Stimulated activated CD4-positive, alpha-beta T cell treated with anti-CD3 and anti-CD28 coated beads, Interleukin-12 subunit alpha, Interleukin-12 subunit beta, amount 100 ng/mL, for 4 hours (primary cell): ENCODE measurements at places on chromosomes 16 and 17.

- no peak for DNase-seq
These were observed 211.5 kb upstream of the ASIC2 start for GRCh38 chr17:33504571-33504970.

DNA sequence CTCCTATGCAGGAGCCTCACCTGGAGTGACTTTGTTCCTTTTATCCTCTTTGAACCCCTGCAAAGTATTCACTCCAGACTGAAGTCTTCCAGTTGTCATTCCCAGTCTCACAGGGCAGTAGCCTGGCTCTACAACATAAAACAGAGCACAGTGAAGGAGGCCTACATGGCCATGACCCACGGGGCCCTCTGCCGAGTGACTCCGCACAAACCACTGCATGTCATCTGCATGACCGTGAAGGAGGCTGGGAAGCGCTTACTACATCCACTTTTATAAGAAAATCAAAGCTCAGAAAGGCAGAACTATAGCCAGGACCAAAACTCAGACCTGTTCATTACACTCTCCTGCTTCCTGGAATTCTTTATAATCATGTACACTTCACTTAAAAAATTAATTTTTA is 42.5 kb downstream of the BRD7 start:
- DNase-seq, result no peak

- no peak for DNase-seq
These were observed 26.0 kb downstream of the NME3 start for GRCh38 chr16:1745181-1745899.

DNA sequence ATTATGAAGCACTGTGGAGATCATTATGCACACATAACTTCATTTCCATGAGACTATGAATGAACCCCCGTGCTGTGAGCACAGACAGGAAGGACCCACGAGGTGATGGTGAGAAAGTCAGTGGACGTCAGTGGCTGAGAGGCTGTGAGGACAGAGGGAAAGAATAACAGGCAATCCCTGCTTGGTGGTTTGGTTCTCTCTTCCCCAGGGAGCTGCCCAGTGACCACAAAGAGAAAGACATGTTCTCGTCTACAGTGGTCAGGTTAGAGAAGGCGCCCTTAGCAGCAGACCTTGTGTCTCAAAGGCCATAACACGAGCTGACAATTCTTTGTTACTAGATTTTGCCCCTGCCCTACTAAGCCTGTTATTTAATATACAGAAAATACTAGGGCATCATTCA is 609.2 kb downstream of the TOX3 start:
- DNase-seq, result no peak

DNA sequence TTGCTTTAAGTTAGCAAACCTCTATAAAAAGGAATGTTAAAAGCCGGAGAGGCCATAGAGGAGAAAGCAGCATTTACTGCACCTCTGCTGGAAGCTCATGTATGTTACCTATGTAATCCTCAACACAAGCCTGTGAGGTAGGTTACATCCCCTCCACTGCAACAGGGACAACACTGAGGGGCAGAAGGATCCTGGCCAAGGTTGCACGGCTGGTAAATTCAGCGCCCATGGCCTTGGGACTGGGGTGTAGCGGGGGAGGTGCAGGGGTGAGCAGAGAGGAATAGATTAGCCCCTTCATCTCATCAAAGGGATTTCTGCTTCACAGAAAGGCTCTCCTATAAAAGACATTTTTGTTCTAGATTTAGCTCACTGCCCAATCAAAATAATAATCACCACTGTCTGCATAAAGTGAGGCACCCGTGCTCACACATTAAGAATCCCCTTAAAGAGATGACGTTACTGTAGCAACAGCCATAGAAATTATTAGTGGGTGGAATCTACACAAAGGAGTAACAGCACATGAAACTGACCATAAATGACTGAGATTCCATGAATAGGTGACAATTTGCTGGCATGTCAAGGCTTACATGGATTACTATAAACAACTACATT is 3.3 kb downstream of the ZCCHC14 start:
- DNase-seq, result no peak

DNA sequence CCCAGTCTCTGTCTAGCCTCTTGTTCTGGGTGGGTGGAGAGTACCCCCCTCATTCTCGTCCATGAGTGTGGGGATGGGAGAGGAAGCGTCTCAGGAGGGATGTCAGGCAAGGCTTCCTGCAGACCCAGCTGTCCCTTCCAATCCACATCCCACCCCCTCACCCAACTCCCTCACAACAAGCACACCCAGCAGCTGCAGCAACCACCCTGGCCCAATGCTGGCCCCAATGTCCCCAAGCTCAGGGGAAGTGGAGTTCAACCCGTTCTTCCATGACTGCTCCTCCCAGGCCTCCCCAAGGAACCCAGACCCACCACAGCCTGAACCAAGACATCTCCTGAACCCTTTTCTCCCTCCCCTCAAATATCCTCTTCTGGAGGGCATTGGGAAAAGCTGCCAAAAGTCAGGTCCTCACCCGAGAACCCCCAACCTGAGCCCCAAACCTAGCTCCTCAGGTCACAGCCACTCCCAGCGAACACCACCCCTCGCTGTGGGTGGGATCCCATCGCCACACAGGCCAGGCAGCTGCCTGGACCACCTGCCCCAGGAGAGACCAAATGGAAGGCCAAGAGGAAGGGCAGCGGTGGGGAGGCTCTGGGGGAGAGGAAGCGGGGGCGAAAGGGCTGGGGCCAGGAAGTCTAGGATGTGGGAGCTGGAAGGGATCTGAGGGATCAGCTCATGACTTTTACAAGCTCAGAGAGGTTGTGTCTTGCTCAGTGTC is 47.6 kb downstream of the FZD2 start:
- no peak for DNase-seq

DNA sequence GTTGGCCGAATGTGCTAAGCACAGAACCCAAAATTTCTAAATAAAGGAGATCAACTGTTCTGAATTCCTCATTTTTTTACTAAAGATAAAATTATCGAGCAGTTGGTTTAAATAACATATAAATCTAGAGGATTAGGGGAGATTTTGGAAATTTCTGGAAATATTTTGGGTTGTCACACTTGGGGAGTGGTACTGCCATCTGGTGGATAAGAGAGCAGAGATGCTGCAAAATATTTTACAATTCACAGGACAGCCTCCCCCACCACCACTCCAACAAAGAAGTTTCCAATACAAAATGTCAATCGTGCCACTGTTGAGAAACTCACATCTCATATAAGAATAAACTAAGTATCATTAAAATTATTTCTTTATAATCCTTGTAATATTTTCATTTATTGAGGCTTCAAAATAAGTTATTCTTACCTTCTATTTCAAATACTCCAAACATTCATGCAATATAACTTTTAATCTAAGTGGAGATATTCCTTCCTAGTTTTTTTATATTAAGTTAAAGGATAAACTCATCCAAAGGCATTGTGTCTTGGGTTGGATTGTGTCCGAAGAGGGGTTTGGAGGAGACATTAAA is 17.0 kb upstream of the ABCA8 start:
- no peak for DNase-seq

DNA sequence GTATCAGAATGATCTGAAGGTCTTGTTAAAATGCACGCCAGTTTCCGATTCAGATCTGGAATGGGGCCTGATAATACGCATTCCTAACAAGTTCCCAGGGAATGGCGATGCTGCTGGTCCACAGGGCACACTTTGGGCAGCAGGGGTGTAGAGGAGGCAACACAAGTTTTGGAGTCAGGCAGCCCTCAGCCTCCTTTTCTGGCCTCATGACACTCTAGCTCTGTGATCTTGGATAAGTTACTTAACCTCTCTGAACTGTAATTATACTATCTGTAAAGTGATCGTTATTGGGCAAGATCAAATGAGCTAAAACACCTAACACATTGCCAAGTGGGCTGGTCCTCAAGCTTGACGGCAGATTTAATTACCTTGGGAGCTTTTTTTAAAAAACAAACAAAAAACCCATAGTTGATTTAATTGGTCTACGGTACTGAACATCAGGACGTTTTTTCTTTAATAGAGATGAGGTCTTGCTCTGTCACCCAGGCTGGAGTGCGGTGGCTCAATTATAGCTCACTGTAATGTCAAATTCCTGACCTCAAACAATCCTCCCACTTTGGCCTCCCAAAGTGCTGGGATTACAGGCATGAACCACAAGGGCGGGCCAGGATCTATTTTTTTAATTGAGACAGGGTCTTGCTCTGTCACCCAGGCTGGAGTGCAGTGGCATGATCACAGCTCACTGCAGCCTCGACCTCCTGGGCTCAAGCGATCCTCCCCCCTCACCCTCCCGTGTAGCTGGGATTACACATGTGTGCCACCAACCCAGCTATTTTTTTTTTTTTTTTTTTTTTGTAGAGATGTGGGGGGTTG is 10.0 kb upstream of the MRPS23 start:
- DNase-seq, result no peak

GRCh38 chr17:8755590-8756255 is 2.6 kb downstream of the SPDYE4 start:
- DNase-seq, result no peak

GRCh38 chr17:60040843-60041242 is 37.9 kb downstream of the HEATR6 start:
- DNase-seq, result no peak

- no peak for DNase-seq
These were observed 243.9 kb downstream of the CA10 start for GRCh38 chr17:51914577-51914976.

GRCh38 chr17:49764559-49765180 is 739 bp upstream of the FAM117A start:
- no peak for DNase-seq

DNA sequence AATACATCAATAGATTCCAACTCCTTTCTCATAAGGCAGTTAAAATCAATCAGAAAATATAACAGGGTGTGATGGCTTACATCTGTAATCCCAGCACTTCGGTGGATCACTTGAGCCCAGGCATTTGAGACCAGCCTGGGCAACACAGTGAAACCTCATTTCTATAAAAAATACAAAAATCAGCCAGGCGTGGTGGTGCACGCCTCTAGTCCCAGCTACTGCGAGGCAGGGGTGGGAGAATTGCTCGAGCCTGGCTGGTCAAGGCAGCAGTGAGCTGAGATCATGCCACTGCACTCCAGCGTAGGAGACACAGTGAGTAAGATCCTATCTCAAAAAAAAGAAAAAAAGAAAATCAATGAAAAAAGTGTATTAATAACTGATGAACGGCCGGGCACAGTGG is 258.6 kb downstream of the NTN1 start:
- DNase-seq, result no peak

DNA sequence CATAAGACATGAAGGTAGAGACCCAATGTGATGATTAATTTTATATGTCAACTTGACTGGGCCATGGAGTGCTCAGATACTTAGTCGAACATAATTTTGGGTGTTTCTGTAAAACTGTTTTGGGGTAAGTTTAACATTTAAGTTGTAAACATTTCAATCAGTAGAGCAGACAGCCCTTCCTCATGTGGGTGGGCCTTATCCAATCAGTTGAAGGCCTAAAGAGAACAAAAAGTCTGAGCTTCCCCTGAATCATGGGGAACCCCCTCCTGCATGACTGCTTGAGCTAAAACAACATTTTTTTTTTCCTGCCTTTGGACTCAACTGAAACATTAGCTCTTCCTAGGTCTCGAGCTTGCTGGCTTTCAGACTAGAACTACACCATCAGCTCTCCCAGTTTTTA is 327.3 kb upstream of the SOX9 start:
- DNase-seq, result no peak

- no peak for DNase-seq
These were observed 130.1 kb downstream of the SPACA3 start for GRCh38 chr17:33121756-33122155.

GRCh38 chr17:64154717-64155116 is 24.8 kb upstream of the ERN1 start:
- no peak for DNase-seq

DNA sequence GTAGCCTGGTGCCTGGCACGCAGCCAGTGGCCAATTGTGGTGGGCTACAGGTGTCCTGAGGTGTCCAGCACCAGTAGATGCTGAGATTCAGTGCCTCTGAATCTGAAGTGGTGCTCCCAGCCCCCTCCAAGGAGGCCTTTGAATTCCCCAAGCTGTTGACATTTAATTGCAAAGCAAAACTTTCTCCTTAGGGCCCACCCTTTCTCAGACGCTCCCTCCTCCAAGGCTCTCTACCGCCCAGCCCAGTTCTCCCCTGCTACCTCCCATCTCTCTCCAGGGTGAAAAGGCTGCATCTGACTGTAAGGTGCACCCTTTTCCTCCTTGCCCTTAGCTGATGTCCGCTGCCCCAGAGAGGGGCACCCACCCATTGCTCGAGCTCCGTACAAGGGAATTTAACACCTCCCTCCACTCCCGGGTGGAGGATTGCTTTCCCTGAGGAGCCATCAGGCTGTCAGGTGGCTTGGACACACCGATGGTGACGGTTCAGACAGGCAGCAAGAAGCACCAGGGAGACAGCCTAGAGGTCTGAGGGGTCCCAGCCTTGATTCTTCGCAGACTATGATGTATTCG is 1.7 kb downstream of the BEAN1 start:
- no peak for DNase-seq

- peak; percentile 34 for DNase-seq
These were observed at the start of gene ITGAX for GRCh38 chr16:31354394-31355291. Gene ITGAX (plus strand): TSS chr16:31355176. CDS start chr16:31355255, 79 bp downstream.

- no peak for DNase-seq
These were observed 1.6 kb downstream of the UBTF start for GRCh38 chr17:44217738-44218343.

DNA sequence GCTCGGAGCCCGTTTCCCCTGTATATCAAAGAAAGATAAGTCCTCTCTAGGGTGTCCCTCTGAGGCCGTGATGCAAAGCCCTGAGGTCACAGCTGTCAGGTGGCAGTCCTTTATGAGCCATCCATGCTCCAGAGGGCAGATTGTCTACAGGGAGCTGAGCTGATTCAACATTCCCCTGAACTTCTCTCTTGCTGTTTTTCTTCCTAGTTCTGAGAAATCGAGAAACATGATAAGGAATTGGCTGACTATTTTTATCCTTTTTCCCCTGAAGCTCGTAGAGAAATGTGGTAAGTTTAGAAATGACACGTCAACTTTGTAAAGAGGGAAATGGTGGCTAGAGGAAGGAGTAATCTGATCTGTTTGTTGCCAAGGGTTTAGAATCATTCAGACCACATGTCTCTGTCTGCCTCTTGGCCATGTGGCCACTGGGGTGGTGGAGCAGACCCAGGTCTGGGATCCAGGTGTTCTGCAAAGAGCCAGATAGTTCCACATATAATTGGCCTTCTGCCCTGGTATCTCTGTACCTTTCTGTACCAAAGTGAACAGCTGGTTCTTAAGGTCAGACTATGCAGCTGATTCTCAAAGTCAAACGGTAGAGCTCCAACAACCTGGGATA is 3.5 kb downstream of the CTNS start:
- no peak for DNase-seq

GRCh38 chr17:62892870-62893338 is 73.1 kb upstream of the TANC2 start:
- no peak for DNase-seq

DNA sequence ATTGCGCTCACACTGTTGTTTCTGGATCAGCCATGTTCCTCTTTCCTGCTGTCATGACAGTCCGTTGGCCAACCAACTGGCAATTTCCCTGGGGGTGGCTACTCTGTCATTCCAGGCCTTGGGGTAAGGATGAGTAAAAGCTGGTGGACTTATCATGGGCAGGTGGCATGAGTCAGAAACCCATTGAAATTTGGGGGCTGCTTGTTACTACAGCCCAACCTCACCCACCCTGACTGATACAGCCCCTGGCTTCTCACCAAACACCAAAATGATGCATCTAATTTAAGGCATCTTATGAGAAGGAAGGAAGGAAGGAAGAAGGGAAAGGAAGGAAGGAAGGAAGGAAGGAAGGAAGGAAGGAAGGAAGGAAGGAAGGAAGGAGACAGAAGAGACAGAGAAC is 53.9 kb upstream of the CRHR1 start:
- no peak for DNase-seq
